ENCODE measurements at places on chromosomes 4 and X.

DNA sequence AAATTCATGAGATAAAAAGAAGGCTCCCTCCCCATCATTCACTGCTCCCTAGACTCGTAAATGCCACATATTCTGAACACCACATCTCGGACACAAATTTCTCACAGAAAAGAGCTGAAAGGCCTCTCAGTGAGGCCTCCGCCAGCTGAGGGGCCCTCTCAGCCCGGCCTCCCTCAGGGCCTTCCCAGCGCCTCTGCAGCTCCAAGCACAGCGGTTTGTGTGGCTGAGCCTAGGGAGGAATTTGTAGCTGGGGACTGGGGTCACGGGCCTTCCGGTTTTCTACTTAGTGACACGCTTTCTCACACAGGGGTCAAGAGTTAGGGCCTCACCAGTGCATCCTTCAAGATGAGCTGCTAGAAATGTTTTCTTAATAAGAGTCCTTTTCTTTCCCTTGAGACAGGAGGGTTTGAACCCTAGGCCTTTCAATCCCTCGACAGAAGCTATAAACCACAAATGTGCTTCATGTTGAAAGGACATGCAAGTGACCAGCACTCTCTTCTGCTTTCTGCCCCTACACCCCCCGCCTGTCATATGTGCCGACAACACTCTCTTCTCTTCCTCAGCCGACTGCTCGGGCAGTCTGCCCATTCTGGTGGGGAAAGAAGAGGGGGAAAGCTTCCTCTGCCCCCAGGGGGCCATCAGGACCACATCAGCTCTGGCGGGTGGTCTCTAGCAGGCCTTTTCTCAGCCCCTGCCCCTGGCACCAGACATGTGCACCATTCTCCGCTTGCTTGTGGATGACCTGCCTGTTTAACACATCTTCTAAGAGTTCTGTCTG, 104.9 kb downstream of the CHIC2 start:
- DNase-seq: peak; percentile 49

- no peak for DNase-seq
These were observed 70.7 kb upstream of the HCCS start for GRCh38 chrX:11040405-11040804.

- no peak for DNase-seq
These were observed 22.7 kb upstream of the DKK2 start for GRCh38 chr4:107058828-107059227.

DNA sequence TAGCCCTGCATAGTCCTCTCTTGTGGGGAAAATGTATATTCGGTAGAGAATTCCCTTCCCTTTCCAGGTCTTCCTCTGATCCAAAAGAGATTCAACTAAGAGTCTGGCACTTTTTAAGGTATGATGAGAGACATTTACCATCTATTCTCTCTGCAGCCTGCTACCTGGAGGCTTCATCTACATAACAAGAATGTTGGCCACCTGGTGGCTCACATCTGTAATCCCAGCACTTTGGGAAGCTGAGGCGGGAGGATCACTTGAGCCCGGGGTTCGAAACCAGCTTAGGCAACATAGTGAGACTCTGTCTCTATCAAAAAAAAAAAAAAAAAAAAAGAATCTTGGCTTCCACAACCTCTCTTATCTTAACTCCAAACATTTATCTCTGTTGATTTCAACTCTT, 40.4 kb upstream of the NOCT start:
- DNase-seq: no peak

DNA sequence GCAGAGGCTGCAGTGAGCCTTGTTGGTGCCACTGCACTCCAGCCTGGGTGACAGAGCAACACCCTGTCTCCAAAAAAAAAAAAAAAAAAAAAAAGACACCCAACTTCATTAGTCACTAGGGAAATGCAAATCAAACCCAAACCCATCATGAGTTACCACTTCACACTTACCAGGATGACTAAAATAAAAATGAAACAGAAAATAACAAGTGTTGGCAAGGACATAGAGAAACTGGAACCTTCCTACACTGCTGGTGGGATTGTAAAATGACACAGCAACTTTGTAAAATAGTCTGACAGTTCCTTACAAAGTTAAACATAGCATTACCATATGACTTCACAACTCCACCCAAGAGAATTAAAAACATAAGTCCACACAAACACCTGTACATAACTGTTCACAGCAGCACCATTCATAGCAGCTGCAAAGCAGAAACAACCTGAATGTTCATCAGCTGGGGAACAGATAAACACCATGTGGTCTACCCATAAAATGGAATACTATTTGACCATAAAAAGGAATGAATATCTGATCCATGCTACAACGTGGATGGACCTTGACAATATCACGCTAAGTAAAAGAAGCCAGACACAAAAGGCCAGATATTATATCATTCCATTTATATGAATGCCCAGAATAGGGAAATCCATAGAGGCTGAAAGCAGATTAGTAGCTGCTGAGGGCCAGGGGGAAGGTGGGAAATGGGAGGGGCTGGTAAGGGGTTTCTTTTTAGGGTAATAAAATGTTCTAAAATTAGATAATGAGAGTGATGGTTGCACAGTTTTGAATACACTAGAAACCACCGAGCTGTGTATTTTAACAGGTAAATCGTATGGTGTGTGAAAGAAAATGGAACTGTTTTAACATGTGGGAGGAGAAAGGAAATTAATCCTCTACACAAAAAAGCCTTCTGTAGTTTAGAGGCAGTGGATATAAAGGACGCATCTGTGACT, 18.3 kb downstream of the CD99L2 start:
- DNase-seq: no peak

- DNase-seq: no peak
These were observed 195.2 kb upstream of the ANXA10 start for GRCh38 chr4:167897116-167897515.

- no peak for DNase-seq
These were observed 58.8 kb upstream of the ARHGAP36 start for GRCh38 chrX:130999360-130999759.

DNA sequence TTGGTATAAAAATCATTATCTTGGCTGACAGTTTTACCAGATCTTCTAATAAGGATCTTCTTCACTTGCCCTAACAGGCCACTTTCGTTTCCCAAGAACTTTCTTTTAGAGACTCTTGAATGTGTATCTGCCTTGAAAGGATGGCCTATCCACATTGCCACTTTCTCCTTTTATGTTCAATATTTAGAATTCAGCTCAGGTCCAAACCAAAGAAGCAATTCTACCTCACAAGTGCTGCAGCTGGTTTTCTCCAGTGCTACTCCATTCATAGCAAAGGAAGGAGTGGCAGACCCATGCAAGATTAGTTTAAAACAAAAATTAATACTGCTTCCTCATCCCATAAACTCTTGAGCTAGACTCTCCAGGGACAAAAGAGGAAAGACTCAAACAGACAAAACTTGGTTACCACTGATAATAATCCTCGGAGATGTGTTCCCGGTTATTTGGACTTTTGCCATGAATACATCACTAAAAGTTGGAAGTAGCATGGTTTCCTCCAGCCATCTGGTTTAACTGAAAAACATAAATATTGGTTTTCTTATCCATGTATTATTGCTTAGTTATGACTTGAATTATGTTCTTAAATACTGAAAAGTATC, 401.8 kb downstream of the PABPC4L start:
- no peak for DNase-seq

DNA sequence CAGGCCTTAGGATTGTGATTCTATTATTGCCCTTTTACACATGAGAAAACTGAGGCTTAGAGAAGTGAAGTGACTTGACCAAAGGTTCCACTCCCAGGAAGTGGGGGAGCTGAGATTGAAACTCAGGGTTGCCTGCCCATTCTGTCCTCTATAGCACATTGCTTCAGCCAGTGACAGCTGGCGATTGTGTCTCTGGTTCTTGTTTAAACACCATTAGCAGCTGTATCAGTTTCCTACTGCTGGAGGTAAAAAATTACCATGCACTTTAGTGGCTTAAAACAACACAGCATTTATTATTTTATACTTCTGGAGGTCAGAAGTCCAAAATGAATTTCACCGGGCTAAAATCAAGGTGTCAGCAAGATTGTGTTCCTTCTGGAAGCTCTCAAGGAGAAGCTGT, 205.8 kb upstream of the MAMLD1 start:
- no peak for DNase-seq

DNA sequence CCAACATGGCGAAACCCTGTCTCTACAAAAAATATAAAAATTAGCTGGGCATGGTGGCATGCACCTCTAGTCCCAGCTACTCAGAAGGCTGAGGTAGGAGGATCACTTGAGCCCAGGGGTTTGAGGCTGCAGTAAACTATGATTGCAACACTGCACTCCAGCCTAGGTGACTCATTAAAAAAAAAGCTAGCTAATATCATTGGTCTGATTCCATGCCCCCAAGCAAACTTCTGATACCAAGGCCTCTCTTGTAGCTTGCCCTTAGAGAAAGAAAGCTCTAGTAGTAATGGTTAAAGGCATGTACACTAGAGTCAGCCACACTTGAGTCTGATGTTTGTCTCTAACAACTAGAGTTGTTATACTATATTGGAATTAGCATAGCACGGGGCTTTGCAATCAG, 32.6 kb upstream of the PHF8 start:
- DNase-seq: no peak

- DNase-seq: no peak
These were observed 266.8 kb upstream of the LDB2 start for GRCh38 chr4:17165286-17165685.

DNA sequence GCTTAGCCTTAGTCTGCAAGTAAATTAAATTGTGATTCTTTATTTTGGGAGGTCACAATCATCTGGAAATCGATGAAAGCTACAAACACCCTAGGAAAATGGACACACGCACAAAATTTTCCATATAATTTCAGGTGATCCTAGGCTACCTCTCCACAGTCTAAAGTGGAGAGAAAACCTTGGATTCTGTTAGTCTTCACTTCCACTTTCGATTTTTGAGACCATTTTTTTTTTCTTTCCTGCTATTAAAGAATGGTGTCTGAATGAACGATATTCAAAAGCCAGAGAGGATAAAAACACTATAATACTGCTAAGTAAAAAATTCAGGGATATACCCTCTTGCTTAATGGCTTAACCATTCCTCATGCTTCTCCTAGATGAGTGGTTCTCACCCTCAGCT, 1.7 kb downstream of the FBXL5 start:
- DNase-seq: no peak
